ENCODE measurements at places on chromosomes 4 and X. TPM values are rescaled to one million over a fixed set of nuclear protein-coding genes. Genes with fewer than 3 reads are reported as not detected.

The XAGE1A gene
- total RNA-seq, result not detected

The DUSP21 gene
- not detected for total RNA-seq

The SH3RF1 gene
- 29.8 TPM for total RNA-seq

The COX7B2 gene
- not detected for total RNA-seq

The GLUD2 gene
- 1.6 TPM for total RNA-seq

The LPAR4 gene
- not detected for total RNA-seq

The CFI gene
- 0.28 TPM for total RNA-seq

The AKAP14 gene
- not detected for total RNA-seq

The STAG2 gene
- total RNA-seq, result 71.2 TPM

The SLIT2 gene
- total RNA-seq, result 13.6 TPM

The UGT2B15 gene
- total RNA-seq, result not detected

The SMARCAD1 gene
- total RNA-seq, result 45.3 TPM

The GATA1 gene
- not detected for total RNA-seq

The EDA2R gene
- 23.8 TPM for total RNA-seq

The SEC24B gene
- total RNA-seq, result 19.0 TPM

The NLRP2B gene
- total RNA-seq, result not detected

The YY2 gene
- 0.72 TPM for total RNA-seq

The CCSER1 gene
- not detected for total RNA-seq

The TKTL1 gene
- not detected for total RNA-seq

The CRLF2 gene
- total RNA-seq, result not detected

The GPRASP3 gene
- total RNA-seq, result 8.1 TPM

The KCND1 gene
- 0.28 TPM for total RNA-seq

The PNMA6F gene
- total RNA-seq, result not detected

The MAGEC2 gene
- not detected for total RNA-seq

The RAB39B gene
- 0.56 TPM for total RNA-seq

The ADAMTS3 gene
- total RNA-seq, result 2.5 TPM

The TEX13D gene
- total RNA-seq, result not detected

The CORIN gene
- 20.3 TPM for total RNA-seq

The TMSB15B gene
- total RNA-seq, result 7.9 TPM

The DCAF4L1 gene
- total RNA-seq, result 0.18 TPM

The FMR1NB gene
- not detected for total RNA-seq

The NXF2 gene
- not detected for total RNA-seq

The HPGD gene
- total RNA-seq, result not detected

The FABP2 gene
- not detected for total RNA-seq
